IPS-NIHi11 (cell line): ENCODE measurements at places on chromosomes 4 and X.

GRCh38 chr4:56821381-56822243 is at the start of gene SPINK2:
Gene SPINK2, minus strand, starts transcription at chr4:56821701. Its CDS starts 39 bp downstream, at chr4:56821662.
- peak; percentile 95 for DNase-seq

DNA sequence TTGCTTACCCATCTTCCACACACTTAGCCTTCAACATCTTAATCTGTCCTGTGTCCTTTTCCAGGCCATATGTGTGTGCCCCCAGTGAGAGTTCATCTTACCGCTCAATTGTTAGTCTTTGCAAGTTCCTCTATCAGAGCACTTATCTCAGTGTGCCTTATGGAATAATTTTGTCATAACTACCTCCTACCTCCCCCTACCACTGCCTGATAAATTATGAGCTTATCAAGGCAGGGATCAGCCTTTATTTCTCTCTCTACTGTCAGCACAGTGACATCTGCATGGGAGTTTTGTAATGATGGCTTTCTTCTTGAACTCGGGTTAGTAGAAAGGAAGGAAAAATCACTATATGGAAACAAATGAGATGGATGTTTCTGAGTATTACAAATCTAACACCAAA is 53.2 kb downstream of the MTM1 start:
- no peak for DNase-seq

GRCh38 chrX:77949840-77950239 is 19.6 kb downstream of the PGAM4 start:
- no peak for DNase-seq

GRCh38 chr4:67160394-67160793 is 384.9 kb downstream of the CENPC start:
- no peak for DNase-seq

- DNase-seq = peak; percentile 5
These were observed 40.1 kb upstream of the GPR78 start for GRCh38 chr4:8540072-8540471.

DNA sequence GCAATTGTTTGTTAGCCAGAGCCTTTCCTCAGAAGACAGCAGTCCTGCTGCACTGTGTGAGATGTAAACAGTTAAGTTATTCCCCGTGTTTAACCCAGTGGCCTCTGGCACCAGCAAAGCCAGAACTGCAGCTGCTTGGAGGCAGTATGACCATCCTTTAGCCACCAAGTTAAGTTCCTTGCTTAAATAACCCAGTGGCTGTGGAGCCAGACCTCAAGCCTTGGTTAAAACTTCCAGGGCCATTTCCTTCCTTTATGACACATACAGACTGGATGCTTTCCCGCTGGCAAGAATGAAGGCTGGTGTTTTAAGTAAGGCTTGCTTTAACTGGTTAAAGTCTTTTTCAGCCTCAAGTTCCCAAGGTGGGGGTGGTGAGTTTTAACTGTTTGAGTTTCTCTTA is 379.8 kb downstream of the DCAF12L2 start:
- DNase-seq = no peak

DNA sequence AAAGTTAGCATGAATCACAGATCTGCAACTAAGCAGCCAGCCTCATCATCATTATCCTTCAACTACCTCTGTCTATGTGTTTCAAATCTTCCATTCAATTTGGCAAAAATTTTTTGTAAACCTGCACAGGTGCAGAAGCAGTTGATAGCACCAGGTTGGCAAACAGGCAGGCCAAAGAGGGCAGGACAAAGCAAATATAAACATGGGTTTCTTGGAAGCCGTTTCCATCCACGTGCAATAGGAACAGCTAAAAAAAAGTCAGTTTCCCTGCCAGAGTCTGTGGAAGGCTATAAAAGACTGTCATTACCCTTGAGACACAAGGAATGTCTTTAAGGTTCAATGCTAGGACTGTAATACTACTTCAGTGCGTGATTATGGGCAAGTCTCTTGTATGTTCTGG is 253.2 kb downstream of the PDHA2 start:
- DNase-seq = no peak

DNA sequence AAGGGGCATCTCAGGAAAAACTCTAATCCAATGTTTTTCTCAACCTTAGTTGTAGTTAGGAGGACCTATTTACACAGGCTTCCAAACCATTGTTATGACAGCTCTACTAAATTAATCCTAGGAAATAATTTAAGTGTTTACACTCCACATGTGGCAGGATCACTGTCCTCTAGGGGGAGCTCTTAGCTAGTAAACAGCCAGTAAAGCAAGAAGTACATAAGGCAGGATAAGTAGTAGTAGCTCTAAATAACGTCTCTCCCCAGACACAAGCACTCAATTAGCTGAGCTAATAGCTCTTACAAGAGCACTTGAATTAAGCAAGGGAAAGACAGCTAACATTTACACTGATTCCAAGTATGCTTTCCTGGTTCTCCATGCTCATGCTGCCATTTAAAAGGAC is 37.3 kb downstream of the NUDT11 start:
- DNase-seq = no peak

GRCh38 chr4:101458914-101459313 is 111.6 kb upstream of the PPP3CA start:
- no peak for DNase-seq

- DNase-seq = no peak
These were observed 125.2 kb downstream of the COL25A1 start for GRCh38 chr4:109177096-109177810.

- no peak for DNase-seq
These were observed 15.0 kb downstream of the GAB3 start for GRCh38 chrX:154735695-154736393.

DNA sequence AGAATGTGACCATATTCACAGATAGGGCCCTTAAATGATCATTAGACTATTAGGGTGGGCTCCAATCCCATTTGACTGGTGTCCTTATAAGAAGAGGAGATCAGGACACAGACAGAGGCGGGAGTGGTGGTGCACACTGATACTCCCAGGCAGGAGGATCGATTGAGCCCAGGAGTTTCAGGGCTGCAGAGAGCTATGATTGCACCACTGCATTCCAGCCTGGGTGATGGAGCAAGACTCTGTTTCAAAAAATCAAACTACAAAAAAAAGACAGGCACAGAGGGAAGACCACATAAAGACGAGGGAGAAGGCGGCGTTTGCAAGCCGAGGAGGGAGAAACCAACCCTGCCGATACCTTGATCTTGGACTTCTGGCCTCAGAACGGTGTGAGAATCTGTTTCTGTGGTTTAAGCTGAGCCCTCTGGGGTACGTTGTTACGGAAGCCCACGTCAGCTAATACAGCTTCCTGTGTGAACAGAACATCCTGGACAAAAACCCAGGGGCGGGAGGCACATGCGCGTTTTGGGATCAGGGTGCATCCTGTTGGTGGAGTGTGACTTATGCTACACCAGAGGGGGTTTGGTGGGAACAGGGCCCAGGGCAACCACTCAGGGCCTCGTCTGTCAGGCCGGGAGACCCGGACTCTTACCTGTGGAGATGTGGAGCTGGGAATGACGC is 211.8 kb upstream of the PSAPL1 start:
- no peak for DNase-seq

- peak; percentile 13 for DNase-seq
These were observed 93.9 kb downstream of the NXF2B start for GRCh38 chrX:102345916-102346315.

- no peak for DNase-seq
These were observed 26.8 kb upstream of the AREG start for GRCh38 chr4:74418063-74418670.

GRCh38 chrX:14476205-14476604 is 53.1 kb upstream of the GLRA2 start:
- DNase-seq = no peak

GRCh38 chrX:136816975-136817374 is 36.2 kb upstream of the ARHGEF6 start:
- no peak for DNase-seq

DNA sequence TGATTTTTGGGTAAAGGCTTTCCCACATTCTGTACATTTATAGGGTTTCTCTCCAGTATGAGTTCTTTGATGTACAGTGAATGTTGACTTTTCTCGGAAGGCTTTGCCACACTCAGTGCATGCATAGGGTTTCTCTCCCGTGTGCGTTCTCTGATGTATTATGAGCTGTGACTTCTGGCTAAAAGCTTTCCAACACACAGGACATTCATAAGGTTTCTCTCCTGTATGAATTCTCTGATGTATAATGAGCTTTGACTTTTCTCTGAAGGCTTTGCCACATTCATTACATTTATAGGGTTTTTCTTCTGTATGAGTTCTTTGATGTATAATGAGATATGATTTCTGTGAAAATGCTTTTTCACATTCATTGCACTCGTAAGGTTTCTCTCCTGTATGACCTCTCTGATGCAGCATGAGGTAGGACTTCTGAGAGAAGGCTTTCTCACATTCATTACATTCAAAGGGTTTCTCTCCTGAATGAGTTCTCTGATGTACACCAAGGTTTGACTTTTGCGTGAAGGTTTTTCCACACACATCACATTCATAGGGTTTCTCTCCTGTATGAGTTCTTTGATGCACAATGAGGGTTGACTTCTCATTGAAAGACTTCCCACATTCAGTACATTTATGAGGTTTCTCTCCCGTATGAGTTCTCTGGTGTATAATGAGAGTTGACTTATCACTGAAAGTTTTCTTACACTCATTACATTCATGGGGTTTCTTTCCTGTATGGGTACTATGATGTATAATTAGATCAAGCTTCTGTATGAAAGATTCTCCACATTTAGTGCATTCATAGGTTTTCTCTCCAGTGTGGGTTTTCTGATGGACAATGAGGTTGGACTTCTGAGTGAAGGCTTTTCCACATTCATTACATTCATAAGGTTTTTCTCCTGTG is 27.3 kb downstream of the ZNF182 start:
- DNase-seq = no peak

- DNase-seq = peak; percentile 10
These were observed 877 bp upstream of the NKX1-1 start for GRCh38 chr4:1406981-1407656.

DNA sequence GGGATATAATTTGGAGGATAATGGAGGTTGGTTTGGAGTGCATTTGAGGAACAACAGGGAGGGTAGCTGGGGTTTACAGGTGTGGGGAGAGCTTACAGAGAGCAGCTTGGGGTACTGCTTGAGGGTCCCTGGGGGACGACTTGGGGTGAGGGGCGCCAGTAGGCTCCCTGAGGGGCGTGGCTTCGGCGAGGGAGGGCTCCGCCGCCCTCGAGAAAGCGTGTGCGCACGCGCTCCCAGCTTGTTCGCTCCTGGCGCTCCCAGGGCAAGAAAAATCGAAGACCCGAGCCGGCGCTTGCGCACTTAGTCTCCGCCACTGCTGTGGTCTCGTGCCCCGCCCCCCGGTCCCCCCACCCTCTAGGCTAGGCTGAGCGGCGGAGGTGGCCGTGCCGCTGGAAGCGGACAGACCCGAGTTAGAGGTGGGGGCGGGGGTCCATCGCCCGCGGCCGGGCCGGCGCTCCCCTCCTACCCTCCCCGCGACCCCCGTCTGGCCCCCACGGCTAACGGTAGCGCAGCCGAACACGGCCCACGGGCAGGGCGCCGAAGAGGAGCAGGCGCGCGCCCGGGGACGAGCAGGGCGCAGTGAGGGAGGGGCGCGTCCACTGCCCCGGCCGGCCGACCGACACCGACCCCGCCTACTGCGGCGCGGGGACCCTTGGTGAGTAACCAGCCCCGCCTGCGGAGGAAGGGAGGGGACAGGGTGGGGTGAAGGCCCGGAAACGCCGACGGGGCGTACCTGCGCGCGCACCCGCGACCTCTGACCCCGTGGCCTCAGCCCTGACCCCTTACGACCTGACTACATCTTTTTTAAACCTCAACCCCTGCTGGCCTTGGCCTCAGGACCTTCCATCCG is 5.4 kb upstream of the CCDC120 start:
- peak; percentile 81 for DNase-seq

GRCh38 chr4:73870768-73871167 is 1.6 kb downstream of the CXCL1 start:
- no peak for DNase-seq

GRCh38 chr4:2647403-2648158 is 108.6 kb downstream of the TNIP2 start:
- no peak for DNase-seq

DNA sequence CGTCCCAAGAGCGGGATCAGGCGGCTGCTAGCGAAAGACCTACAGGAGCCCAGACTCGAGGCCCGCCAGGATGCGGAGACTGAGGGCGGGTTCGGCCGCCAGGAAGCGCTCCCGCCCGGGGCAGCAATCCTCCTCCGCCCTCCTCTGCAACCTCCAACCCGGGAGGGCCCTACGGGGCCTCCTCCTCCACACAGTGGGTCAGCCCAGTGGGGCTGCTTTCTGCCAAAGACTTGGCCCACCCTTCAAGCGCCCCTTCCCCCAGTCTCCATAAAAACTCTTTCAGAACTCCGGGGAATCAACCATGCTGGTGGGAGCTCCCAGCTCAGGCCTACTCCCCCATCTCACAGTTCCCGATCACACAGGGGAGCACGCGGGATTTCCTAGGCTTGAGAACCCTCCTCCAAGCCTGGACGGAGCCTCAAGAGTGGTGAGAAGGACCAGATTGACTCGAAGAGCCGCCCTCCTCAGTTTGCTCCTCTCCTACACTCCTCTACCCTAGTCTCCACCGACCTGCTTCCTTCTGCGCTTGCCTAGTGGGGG is 77.5 kb downstream of the RLIM start:
- peak; percentile 44 for DNase-seq

GRCh38 chrX:10286195-10286594 is 129.4 kb downstream of the CLCN4 start:
- no peak for DNase-seq

DNA sequence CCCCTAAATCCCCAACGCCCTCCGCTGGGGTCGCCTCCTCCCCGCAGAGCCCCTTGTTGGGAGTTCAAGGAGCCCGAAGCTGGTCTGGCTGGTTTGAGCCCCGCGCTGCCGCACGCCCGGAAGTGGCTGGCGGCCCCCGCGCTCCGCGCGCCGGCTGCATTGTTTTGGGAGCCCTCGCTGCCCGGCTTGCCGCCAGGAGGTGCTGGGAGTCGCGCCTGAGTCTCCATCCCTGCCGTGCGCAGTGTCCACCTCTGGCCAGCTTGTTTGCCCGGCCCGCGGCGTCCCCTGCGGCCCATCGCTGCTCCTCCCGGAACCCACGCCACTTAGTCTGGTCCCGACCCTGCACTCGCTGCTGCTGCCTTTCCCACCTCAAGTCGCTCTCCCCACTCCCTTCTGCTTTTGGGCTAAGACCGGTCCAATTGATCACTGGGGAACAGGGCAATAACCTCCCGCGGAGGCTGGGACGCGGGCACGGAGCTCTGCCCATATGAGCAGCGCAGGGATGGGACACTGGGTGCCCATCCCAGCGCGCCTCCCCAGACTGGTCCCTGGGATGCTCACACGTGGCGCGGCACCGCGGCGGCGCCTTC is 2.2 kb upstream of the SFRP2 start:
- DNase-seq = peak; percentile 74

GRCh38 chrX:9707306-9708033 is 58.2 kb downstream of the GPR143 start:
- DNase-seq = no peak

- peak; percentile 76 for DNase-seq
These were observed 75.6 kb downstream of the FHIP1A start for GRCh38 chr4:151484396-151485102.

- DNase-seq = no peak
These were observed 13.4 kb downstream of the CFAP97 start for GRCh38 chr4:185190306-185190856.

DNA sequence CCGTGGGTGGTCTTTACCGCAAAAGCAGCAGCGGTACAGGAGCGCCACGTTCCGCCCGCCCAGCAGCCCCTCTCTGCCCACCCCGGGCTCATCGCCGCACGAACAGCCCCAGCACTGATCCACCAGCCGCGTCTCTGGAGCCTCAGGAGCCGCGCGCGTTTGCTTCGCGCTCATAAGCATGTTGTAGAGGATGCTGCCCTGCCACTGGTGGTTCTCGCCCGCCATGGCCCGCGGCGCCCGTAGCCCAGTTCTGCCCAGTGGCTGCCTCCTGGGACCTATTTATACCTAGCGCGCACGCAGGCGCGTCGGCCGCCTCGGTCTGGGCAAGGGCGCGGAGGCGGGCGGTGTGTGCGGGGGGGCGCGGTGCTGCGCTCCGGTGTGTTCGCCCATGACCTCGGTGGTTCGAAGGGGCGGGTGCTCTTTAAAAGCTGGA is at the start of gene NR0B1:
NR0B1 (minus strand) TSS at position 252 of the 433 bp plus-strand sequence; CDS start at position 225, 27 bp downstream.
- peak; percentile 14 for DNase-seq
